ENCODE measurements at places on chromosomes 16 and 17.

- DNase-seq = no peak
Measured at GRCh38 chr17:42476411-42476810, 17.7 kb downstream of the ATP6V0A1 start.

GRCh38 chr17:80294210-80294609, 33.6 kb downstream of the RNF213 start:
- DNase-seq = no peak

- no peak for DNase-seq
Measured at GRCh38 chr17:79919862-79920720, 80.9 kb upstream of the CBX4 start.

DNA sequence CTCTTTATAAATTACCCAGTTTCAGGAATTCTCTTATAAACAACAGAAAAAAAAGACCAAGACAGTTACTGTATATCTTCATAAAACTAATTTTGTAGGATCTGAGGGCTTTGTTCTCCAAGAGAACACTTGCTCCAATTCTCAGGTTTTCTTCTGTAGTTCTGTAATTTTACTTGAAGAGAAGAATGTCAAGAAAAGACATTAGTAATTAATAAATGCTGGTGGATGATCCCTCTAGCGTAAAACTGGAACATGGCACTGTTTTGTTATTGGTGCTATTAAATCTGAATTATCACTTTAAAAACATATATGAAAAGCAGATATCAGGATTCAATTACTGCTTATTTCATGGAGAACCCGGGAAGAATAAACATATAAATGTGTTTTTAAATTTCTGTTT, 36.5 kb upstream of the CPHXL start:
- no peak for DNase-seq

- no peak for DNase-seq
Measured at GRCh38 chr17:5561736-5562571, 22.4 kb downstream of the NLRP1 start.

DNA sequence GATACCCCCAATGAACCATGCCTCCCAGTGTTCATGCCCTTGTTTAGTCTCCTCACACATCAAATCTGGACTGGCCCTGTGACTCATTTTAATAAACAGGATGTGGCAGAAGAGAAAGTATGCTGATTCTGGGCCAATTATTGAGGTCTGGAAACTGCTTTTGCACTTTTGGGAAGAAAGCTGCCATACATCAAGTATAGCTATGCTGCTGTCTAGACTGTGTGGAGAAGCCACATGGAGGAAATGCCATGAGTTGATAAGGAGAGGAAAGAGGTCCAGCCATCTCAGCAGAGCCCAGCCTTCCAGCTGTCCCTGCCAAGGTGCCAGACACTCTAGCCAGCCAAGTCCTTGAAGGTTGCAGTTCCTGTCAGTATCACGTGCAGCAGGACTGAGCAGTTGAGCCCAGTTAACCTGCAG, 16.7 kb downstream of the RPRML start:
- DNase-seq = no peak

DNA sequence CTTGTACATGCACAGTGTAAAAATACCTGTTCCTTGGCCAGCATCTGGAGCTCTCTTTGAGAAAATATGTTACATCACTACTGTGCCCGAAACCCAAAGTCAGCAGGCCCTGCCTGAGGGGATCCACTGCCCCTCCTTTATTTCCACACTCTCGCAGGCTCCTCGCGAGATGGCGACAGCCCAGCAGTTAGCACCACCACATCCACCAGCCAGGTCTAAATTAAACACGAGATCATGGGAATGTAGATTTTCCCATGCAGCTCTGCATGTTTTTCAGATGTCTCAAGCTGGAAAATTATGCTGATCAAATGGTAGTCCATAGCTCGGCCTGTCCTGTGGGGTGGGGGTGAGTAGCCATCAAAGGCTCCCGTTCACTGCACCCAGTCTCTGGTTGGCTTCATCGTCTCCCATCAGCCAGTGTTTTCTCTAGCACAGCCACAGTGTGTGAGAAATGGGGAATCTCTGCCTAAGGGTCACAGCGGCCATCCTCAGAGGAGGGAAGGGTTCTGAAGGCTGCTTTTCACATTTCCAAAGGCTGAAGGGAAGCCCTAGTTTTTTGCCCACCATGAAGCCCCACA, 34.7 kb downstream of the EPN2 start:
- no peak for DNase-seq

DNA sequence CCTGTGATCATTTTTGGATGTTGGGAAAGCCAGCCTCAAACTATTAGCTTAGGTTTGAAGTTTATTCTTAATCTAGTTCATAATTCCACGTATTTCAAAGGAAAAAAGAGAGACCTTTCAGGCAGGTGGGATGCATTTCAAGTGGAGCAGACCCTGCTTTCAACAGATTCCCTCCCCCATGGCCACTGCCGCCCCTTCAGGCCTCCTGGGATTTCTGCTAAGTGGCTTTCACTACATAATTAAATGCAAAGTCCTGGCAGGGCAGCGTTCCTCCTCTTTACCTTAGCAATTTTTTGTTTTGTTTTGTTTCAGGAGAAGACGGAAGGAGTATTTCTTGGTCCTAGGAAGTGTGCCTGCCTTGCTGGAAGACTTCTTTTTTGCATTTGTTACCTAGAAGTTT, 36.6 kb downstream of the MAF start:
- no peak for DNase-seq

GRCh38 chr16:67260426-67261063, 11.8 kb downstream of the SLC9A5 start:
- peak; percentile 67 for DNase-seq

DNA sequence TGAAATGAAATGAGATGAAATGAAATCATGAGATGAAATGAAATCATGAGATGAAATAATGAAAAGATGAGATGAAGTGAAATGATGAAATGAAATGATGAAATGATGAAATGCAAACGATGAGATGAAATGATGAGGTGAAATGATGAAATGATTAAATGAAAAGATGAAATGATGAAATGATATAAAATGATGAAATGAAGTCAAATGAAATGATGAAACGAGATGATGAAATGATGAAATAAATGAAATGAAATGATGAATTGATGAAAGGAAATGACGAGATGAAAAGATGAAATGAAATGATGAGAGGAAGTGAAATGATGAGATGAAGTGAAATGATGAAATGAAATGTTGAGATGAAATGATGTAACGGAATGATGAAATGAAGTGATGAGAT, 595.6 kb downstream of the TP53TG3F start:
- no peak for DNase-seq

DNA sequence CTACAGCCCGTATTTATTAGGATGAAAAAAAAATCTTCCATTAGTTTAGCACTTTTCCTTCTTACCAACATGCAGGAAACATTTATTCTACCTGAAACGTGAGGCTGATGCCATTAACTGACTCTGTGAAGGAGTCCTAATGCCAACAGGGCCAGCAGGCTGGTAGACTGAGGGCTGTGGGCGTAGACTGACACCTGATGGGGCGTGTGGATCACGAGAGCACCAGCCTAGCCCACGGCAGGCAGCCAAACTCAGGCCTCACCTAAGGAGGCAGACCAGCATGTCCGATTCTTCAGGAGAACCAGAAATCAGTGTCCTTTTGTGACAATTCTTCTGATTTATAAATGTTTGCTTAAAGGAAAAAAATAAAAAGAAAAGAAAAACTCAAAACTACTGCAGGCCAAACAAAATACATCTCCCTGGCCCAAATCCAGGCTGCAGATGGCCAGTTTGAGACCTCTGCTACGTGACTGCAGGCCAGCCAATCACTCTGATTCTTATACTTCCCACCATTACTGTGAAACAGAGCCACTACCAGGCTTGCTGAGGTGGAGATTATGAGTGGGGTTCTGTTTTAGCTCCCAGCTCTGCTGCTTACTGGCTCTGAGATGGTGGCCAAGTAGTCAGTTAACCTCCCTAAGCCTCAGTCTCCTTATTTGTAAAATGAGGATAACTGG, 66.5 kb downstream of the GNAO1 start:
- no peak for DNase-seq

DNA sequence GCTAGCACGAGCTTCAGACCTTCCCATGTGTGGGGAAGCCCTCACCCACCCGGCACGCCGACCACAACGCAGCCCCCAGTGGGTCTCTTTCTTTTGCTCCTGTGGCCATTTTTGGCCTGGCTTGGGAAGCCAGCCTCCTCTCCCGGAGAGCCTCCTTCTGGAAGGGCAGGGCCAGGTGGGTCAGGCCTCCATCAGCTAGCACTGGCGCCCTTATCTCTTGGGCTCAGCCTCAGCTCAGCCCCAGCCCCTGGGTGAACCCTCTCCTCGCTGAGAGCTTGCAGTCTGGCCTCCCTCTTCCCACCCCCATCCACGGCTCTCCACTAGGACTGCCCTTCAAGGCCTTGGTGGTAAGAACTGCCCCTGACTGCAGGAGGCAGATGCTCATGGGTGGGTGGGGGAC, 14.7 kb upstream of the JPH3 start:
- DNase-seq = no peak

- no peak for DNase-seq
Measured at GRCh38 chr16:58365623-58366022, 26.6 kb upstream of the GINS3 start.

DNA sequence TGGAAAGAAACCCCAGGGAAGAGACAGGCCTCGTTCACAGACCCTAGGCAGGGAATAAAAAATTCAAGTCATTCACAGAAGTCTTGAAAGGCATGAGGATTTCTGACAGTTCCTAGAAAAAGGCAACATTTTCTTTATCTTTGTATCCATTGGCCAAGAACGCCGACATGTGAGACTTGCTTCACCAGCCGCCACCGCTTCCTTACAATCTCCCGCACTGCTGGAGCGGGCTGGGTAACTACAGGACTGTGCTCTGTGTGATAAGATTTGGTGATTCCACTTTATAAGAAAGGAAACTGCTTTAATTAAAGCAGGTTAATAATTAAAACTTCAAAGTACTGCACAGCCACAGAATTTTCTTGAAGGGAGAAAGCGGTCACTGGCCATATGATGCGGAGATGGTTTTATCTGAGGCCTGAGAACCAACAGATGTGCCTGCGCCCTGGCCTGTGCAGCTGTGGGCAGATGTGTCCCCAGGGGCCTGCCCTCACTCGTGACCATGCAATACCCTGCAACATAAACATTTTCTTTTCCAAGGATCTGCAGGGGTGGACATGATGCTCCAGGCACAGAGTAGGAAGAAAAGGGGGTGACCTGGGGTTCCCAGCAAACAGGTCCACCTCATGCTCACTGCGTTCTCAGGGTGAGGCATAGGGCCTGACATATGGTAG, 13.0 kb upstream of the LGALS3BP start:
- no peak for DNase-seq

GRCh38 chr17:45096926-45097325, 35.4 kb downstream of the PLCD3 start:
- no peak for DNase-seq

DNA sequence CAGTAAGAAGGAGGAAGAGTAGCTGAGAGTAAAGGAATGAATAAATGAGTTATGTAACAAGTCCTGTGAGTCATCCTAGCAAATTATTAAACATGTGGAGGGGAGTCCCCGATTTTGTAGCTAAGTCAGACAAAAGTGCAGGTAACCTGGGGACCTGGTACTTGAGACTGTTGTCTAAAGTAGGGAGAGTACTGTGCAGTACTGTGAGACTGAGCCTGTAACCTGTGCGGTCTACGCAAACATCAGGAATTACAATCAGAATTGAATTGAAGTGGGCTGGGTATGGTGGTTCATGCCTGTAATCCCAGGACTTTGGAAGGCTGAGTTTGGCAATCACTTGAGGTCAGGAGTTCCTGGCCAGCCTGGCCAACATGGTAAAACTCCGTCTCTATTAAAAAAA, 35.7 kb downstream of the IKZF3 start:
- DNase-seq = no peak

DNA sequence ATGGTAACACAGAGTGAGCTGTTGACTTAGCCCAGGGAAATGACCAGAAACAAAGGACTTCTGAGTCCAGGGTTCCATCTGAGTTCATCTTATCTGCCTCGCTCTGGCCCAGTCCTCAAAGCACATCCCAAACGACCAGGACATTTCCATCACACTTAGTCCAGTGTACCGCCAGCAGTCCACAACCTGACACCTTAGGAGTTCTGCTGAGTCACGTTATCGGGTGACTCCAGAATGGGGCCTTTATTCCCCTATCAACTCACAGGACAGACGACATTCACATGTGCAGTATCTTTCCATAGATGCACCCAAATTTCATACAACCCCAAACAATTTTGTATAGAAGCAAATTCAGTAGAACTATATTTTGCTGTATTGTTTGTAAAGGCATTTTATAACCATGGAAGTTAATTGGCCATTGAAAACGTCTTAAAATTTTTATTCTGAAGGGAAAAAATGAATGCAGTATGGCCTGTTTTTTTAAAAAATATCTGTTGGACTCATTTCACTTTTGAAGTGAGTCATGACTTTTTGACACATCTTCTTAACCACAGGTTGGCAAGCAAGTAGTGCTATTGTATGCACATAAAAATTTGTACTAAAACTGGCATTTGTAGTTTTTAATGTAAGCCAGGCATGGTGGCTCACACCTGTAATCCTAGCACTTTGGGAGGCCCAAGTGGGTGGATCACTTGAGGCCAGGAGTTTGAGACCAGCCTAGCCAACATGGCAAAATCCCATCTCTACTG, 46.3 kb downstream of the ZNF18 start:
- no peak for DNase-seq
